Mesenchymal stem cell (in vitro differentiated cells and primary cell): ENCODE measurements at places on chromosomes 4 and X.

DNA sequence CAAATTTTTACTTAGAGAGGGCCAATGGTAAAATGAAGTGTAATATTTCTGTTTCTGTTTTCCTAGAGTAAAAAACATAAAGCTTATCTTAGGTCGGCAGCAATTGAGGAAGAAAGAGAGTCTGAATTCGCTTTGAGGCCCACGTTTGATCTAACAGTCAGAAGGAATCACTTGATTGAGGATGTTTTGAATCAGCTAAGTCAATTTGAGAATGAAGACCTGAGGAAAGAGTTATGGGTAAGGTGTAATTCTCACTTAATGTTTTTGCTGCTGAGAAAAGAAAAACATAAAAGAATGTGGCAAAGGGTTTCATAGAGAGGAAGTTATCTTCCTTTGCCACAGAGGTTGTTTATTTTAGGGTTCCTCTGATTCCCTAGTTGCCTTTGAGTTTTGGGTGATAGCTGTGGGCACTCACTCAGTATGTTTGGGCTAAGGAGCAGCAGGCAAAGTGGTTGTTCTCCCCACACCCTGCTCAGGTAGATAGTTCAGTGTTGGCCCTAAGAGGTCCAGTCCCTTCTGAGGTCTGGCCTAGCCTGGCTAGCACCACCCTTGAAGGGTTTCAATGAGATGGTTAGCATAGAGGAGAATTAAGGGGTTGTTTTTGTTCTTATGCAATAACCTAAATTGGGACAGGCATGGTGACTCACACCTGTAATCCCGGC, 32.3 kb downstream of the HERC5 start:
- no peak for DNase-seq

- no peak for DNase-seq
Measured at GRCh38 chr4:167359711-167360110, 125.4 kb upstream of the SPOCK3 start.

GRCh38 chrX:17376431-17377077, 1.6 kb downstream of the NHS start:
- no peak for DNase-seq

GRCh38 chr4:41517747-41518146, 20.2 kb upstream of the LIMCH1 start:
- DNase-seq: no peak

GRCh38 chr4:144565527-144566195, 80.3 kb upstream of the HHIP start:
- DNase-seq: no peak

- DNase-seq: no peak
Measured at GRCh38 chrX:41519468-41519867, 72.3 kb downstream of the NYX start.

DNA sequence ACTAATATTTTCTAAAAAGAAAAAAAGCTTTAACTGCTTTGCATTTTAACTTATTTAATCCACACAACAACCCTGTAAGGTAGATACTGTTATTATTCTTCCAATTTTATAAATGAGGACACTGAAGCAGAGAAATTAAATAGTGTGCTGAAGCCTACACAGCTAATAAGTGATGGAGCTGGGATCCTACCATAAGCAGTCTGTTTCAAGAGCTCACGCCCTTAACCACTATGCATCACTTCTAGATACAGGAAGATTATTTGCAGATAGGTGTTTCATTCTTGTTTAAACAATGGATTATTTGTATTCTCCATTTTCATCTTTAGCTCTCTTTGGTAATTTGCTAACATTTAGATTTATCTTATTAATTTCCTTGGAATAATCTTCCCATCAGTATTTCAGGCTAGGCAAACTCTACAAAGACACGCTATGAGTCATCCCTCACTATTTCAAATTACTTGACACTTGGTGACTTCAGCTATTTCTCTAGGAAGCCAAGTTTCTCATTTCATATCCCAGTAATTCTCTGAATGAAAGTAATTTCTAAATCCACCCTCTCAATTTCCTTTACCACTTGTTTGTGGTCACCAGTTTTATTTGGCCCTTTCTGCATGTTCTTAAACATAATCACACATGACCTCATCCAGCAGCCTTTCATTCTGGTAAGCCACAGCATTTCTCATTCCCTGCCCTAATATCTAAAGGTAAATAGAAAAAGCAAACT, 67.3 kb downstream of the ASB9 start:
- DNase-seq: peak; percentile 45

- no peak for DNase-seq
Measured at GRCh38 chr4:185838514-185839193, 26.7 kb upstream of the SORBS2 start.

- no peak for DNase-seq
Measured at GRCh38 chr4:120544838-120545237, 377.7 kb downstream of the PRDM5 start.
